ENCODE measurements at places on chromosomes 7 and 10. TPM values are rescaled to one million over a fixed set of nuclear protein-coding genes. Genes with fewer than 3 reads are reported as not detected.

The HMX3 gene
- not detected for total RNA-seq

The EBF3 gene
- total RNA-seq, result 4.2 TPM

The PNLIPRP1 gene
- not detected for total RNA-seq

The SLC29A3 gene
- total RNA-seq, result 6.2 TPM

The CYP17A1 gene
- not detected for total RNA-seq

The HOXA1 gene
- 0.80 TPM for total RNA-seq

The MRC1 gene
- 197 TPM for total RNA-seq

The STEAP1 gene
- 24.5 TPM for total RNA-seq

The TFAM gene
- total RNA-seq, result 15.8 TPM

The FAM13C gene
- total RNA-seq, result 6.9 TPM

The CRYGN gene
- total RNA-seq, result 0.98 TPM

The ASZ1 gene
- not detected for total RNA-seq

- no peak for DNase-seq
Measured at GRCh38 chr10:78852466-78853240, 216.1 kb upstream of the ZMIZ1 start.

- DNase-seq, result no peak
Measured at GRCh38 chr10:104577861-104578521, 63.1 kb upstream of the SORCS3 start.

GRCh38 chr7:141071260-141071854 is 2.5 kb upstream of the TMEM178B start:
- DNase-seq, result no peak

DNA sequence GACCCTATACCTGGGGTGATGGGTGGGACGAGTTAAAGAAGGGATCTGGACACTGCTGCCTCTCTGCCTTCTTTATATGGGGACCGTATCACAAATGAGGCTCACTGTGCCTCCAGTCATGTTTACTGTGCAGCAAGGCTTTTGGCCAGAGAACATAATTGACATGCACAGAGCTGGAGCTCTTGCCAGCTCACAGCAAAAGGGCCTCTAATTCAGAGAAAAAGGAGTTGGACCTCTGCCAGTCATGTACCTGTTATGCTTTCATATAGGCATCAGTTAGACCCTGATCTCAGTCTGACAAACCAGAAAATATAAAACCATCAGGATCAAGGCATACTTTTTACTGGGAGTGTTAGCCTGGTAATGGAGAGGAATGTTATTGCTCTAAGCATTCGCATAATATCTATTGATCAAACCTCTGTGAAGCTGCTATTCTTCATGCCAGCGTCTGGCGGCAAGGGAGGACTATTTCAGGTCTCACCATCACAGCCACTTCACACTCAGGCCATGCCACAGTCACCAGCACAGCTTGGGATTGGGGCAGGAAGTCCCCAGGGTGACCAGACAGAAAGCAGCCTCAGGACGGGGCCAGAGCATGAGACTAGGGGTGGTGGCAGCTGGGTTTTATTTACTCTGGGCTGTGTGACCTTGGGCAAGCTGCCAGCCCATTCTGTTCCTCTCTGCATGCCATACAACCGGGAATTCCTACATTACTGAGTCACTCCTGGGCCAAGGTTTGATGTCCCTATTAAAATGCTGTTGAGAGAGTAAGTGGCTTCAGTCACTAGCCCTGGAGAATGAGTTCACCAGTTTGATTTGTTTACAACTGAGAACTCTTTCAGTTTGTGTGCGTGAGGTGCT is 90.1 kb downstream of the NPSR1 start:
- peak; percentile 63 for DNase-seq

DNA sequence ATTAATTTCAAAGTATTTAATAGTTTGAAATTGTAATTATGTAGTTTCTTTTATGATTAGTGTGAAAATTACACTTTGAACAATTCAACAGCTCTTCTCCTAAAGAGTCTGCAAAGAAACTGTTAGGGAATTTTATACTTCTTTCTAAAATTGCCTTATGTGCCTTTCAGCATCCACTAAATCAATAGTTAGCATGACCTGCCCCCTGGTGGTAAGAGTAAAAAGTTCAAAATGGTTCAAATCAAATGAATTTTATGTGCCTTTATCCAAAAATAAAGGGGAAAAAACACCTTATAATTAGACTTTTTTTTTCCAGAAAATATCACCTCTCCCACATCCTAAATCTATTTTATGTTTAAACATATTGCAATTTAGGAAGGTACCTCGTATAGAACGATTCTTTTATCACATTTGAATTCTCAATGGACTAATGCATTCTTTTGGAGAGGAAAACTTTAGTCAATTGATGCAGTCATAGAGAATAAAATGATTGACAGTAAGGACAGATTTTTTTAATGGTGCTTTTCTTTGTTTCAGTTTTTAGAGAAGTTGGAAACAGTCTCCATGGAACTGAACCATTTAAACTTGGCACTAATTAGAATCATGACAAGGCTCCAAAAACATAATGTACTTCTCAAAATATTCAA is 163.7 kb downstream of the SEMA3D start:
- DNase-seq, result no peak

DNA sequence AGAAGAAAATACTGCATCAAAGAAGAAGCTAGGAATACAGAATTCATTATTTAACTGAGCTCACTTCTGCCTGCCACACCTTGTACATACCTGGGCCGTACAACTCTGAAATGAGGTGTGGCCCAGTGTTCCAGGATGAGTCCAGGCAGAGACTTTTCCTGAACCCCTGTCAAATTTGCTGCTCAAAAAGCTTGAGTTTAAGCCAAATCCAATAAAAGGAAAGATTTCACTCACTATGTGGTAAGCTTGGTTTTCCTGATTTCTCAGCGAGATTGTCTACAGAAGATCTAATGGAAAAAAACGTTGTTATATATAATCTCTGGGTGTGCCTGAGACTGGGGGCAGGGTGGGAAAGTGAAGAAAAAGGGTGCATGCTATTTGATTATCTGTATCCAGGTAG is 72.1 kb upstream of the EGFR start:
- no peak for DNase-seq

- no peak for DNase-seq
Measured at GRCh38 chr7:29239638-29240037, 45.1 kb downstream of the CHN2 start.

DNA sequence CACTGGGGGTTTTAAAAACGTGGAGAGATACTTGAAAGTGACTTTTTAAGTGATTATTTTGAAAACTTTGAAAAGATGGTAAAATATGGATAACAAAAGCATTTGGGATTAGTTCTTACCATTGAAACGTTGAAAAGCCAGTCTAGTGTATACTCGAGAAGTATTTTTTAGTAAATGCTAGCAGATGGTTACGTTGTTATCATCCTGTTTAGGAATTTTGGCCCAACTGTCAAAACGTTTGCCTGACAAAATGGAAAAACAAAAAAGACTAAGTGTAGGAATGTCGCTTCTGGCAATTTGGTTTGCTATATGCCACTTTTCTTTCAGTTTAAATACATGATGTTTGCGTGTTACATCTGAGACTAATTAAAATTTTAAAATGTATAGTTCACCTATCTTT is 1.2 kb downstream of the RBM33 start:
- no peak for DNase-seq

- DNase-seq, result no peak
Measured at GRCh38 chr7:50138101-50138500, 45.1 kb upstream of the ZPBP start.

DNA sequence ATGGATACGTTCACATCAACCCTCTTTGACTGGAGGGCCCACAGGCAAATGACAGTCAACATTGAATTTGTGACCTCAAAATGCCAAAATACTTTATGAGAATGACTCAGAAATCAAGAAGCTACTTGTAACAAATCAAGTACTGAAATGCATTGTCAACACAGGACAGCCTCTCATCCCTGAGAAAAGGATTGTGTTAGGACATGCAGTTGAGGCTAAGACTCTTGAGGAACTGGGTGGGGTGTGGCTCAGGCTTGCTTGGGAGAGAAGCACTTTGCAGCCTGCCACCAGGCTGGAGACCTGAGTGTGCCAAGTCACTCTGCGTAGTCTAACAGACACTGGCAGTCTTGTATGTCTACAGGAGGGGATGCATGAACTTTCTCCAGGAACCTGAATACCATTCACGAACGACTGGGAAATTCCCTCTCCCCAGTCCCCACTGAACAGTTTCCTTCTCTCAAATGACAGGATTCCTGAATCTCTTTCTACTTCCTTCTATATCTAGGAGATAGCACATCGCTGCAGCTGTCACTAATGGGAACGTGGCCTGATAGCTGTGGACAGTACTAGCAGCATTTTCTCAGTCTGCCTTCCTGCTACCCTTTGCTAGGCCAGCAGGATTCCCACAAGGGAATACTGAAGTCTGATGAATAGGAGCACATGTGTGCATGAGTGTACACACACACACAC is 3.3 kb upstream of the SMO start:
- DNase-seq, result no peak

- DNase-seq, result no peak
Measured at GRCh38 chr7:144470078-144470477, 66.6 kb upstream of the NOBOX start.

DNA sequence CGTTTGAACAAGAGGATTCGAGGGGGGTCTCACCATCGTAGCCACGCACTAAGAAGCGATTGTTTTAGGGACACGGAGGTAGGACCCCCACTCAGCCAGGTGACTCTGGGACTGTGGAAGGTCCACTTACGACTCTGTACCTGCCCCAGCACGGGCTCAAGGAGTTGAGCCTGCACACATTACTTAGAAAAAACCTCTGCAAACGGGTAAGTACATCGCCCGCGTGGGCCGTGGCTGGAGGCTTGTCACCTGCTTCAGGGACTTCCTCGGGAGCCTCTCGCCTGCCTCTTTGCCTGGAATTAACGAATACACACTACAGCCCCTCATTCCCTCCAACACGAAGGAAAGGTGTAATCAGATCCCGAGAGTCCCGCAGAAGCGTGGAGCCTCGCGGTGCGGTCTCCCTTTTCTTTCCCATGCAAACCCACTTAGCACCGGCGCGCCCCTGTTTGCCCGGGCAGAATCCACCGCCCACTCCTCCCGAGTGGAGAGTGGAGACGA is 826 bp downstream of the PODXL start:
- no peak for DNase-seq

- no peak for DNase-seq
Measured at GRCh38 chr7:116399819-116400218, 99.7 kb upstream of the CAV2 start.

DNA sequence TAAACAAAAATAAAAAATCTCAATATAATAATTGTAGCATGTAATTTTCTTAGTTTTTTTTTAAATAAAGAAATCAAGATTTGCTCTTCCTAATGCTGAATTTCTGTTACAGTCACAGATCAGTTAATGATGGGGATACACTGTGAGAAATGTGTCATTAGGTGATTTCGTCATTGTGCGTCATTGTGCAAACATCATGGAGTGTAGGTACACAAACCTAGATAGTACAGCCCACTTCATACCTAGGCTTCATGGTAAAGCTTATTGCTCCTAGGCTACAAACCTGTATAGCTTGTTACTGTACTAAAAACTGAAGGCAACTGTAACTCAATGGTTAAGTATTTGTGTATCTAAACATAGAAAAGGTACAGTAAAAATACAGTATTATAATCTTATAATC is 74.4 kb upstream of the LSM8 start:
- no peak for DNase-seq

DNA sequence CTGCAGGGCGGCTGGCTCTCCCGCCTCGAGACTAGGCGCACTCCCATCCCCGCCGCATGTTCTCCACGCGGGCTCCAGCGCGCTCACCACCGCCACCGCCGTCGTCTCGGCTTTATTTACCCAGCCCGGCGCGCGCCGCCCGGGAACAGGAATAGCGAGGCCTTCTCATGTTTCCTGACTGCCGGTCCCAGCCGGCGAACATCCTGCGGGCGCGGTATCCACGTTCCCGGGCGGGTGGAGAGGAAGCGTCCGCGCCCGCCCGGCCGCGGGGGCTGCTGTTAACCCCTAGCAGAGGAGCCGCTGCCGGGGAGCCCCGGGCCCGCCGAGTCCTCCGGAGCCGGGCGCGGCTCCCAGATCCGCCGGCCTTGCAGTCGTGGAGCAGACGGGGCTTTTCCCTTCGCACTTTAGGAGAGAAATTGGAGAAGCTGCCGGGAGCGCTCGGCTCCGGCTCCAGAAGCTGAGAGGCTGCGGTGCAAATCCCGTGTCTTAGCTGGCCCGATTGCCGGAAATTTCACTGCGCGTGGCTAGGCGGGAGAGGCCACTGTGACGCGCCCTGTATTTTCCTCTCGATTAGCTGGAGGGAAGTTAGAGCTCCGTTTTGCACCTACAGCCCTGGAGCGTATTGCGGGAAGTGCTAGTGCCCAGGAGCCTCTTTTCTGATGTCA is at the start of gene MKX:
Gene MKX, minus strand, starts transcription at position 88 of the 665 bp plus-strand sequence. CDS start 2,404 bp downstream, outside the sequence.
- DNase-seq, result no peak

DNA sequence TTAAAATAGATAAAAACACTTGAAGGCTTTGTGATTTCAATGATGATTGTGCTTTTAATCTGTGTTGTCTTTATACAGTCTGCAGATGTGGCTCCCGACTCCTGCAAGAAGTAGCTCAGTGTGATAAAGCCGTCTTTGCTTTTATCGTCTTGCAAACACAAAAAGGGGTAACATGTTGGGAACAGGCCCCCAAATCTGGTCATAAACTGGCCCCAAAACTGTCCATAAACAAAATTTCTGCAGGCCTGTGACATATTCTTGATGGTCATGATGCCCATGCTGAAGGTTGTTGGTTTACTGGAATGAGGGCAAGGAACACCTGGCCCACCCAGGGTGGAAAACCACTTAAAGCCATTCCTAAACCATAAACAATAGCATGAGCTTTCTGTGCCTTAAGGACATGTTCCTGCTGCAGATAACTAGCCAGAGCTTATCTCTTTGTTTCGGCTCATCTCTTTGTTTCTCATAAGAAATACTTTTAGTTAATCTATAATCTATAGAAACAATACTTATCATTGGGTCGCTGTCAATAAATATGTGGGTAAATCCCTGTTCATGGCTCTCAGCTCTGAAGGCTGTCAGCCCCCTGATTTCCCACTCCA is 14.8 kb upstream of the ZNF485 start:
- no peak for DNase-seq

GRCh38 chr7:141220263-141220880 is 146.5 kb downstream of the TMEM178B start:
- no peak for DNase-seq

- no peak for DNase-seq
Measured at GRCh38 chr10:15049533-15049932, 5.8 kb downstream of the OLAH start.

DNA sequence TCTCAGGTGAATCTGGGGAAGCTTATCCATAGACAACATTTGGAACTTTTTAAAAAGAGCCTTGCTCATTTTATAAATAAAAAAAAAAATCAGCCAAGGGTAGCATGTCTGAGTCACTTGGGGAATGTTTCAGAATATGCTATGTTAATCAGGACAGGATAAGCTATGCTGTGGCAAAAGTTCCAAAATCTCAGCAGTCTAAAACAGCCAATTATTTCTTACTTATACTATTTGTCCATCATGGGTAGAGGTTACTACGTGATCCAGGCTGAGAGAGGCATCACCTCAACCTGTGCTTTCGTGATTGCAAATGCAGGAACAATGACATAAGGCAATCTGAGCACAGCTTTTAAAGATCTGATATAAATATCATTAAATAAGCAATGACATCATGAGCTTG is 6.5 kb downstream of the SLC13A1 start:
- no peak for DNase-seq

- no peak for DNase-seq
Measured at GRCh38 chr7:128790315-128791041, 1.3 kb upstream of the CCDC136 start.

GRCh38 chr10:131859341-131860020 is 41.3 kb upstream of the PPP2R2D start:
- no peak for DNase-seq

Measured in breast epithelium (tissue), 4 donors.